ENCODE measurements at places on chromosomes 2 and 18. TPM values are rescaled to one million over a fixed set of nuclear protein-coding genes. Genes with fewer than 3 reads are reported as not detected.

NGEF gene
- total RNA-seq, result 1.4 TPM

CCDC85A gene
- total RNA-seq, result 2.4 TPM

METTL4 gene
- total RNA-seq, result 6.1 TPM

LRP1B gene
- total RNA-seq, result 0.44 TPM

LRRC30 gene
- total RNA-seq, result not detected

C2orf66 gene
- total RNA-seq, result not detected
